ENCODE measurements at places on chromosomes 1 and 21.
A peak's percentile ranks its signal among the peaks of the same experiment; 100 is the strongest.

GRCh38 chr1:222711319-222712252, 705 bp downstream of the AIDA start:
- peak; percentile 46 for DNase-seq

- no peak for DNase-seq
Measured at GRCh38 chr1:89589515-89589914, 43.4 kb upstream of the LRRC8C start.

GRCh38 chr1:20931930-20932436, 144.9 kb upstream of the HP1BP3 start:
- no peak for DNase-seq

- DNase-seq: no peak
Measured at GRCh38 chr1:25067518-25068251, 137.6 kb upstream of the RUNX3 start.

DNA sequence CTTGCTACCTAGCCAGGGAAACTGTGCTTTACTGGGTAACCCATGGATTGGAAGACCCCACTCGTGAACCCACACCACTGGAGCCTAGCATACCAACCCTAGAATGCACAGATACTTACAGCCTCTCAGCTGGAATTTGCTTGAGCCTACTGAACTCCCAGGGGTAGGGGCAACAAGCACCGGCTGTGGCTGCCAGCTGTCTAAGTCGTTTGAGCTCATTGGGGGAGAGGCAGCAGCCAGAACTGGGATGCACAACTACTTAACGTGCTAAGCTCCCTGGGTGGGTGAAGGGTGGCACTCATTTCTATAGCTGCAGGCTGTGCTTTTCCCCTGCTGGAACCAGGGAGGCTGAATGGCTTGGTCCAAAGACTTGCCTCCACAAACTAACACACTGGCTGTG, 212.4 kb downstream of the ZNF648 start:
- DNase-seq: no peak

GRCh38 chr1:2533365-2533764, 3.3 kb upstream of the HES5 start:
- no peak for DNase-seq

DNA sequence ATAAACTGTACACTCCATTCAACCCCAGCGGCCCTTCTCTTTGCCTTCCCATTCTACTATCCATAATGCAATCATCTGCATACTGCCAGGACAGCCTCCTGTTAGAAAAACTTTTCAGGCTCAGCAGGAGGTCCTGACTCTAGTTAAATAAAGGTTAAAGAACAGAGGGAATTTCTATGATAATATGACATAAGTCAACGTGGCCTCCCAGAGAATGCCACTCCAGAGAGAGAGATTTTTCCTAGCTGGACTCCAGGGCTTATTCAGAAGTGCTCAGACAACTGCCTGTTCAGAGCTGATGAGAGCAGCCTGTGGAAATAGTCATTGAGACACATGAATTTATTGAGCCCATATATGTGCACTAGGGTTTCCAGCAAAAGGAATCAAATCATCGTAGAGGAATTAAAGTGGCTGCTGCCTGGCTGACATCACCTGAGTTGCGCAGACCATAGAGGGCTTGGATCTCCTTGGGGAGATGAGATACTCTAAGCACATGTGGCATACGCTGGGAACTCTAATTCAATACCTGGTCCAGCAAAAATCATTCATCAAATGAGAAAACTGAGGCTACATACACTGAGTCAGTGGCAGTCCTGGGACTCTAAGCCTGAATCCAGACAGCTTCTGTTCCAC, 736.2 kb downstream of the PTPRU start:
- DNase-seq: no peak

GRCh38 chr1:182575540-182576149, 13.4 kb downstream of the RNASEL start:
- DNase-seq: no peak

GRCh38 chr21:37763298-37763697, 153.0 kb downstream of the KCNJ6 start:
- DNase-seq: no peak

GRCh38 chr1:94865360-94865759, 45.2 kb downstream of the SLC44A3 start:
- DNase-seq: no peak

DNA sequence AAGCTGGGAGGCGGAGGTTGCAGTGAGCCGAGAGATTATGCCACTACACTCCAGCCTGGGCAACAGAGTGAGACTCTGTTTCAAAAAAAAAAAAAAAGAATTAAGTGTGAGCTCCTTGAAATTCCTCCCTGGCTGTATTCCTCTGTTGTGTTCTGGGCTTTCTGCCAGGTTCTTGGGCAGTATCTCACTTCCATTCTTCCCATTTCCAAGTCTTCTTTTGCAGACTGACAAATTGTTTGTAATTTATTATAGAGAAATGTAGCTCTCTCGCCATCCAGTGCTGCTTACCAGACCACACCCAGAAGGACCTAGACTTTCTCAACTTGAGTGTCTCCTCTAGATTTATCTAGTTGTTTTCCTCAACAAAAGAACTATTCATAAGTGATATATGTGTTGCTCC, 105.0 kb upstream of the ADGRL2 start:
- DNase-seq: no peak

DNA sequence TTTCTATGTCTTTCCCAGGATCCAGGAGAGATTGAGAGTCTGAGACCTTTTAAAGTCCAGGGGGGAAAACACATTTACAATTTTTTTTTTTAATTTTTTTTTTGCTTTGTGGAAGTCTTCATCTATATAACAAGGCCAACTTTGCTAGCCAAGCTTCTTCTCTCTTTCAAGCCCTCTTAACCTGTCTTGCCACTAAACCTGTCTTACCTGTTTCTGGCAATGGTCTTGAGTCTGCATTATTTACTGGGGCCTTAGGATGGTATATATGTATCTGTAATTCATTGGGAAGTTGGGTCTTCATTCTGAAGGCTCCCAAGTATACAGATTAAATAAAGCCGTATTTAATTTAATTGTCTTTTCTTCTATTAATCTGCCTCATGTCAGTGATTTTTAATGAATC, 750.9 kb upstream of the B3GALT2 start:
- no peak for DNase-seq

DNA sequence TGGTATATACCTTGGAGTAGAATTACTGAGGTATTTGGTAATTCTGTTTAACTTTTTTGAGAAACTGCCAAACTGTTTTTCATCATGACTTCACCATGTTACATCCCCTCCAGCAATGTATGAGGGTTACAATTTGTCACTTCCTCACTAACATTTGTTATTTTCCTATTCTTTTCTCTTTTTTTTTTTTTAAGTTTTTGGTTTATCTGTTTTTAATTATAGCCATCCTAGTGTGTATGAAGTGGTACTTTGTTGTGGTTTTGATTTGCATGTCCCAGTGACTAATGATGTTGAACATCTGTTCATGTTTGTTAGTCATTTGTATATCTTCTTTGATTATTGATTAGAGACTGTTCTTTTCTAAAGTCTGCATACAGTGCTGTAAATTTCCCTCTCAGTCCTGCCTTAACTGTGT, 147.3 kb downstream of the HS2ST1 start:
- DNase-seq: no peak

DNA sequence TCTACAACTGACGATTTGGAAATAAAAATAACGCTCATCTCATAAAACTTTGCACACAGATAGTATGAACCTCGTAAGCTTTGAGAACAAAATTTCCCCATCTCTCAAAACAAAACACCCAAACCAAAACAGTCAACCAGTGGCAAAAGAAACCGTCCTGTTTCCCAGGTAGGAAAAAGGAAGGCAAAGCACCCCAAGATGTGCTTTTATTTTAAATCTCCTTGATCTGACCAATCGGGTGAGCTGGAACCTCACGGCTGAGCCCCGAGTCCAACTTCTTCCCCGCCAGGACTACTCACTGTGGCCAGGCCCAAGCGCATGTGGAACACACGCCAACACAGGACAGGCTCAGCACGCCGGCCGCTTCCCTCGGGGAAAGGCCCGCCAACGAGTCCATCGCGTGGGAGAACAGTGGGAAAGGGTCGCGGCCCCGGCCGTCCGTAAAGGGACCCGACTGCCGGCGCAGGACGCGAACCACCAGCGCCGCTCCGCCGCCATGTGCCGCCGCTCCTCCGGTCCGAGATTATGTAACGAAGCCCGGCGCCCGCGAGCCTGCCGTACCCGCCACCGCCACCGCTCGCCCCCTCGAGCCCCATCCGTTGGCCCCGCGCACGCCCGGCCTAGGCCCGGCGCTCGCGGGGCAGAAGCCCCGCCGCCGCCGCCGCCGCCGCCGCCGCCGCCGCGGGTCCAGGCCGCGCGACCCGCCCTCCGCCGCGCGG, 759 bp downstream of the AHCTF1 start:
- DNase-seq: peak; percentile 40

- no peak for DNase-seq
Measured at GRCh38 chr1:16605213-16605525, 8.2 kb downstream of the NBPF1 start.

DNA sequence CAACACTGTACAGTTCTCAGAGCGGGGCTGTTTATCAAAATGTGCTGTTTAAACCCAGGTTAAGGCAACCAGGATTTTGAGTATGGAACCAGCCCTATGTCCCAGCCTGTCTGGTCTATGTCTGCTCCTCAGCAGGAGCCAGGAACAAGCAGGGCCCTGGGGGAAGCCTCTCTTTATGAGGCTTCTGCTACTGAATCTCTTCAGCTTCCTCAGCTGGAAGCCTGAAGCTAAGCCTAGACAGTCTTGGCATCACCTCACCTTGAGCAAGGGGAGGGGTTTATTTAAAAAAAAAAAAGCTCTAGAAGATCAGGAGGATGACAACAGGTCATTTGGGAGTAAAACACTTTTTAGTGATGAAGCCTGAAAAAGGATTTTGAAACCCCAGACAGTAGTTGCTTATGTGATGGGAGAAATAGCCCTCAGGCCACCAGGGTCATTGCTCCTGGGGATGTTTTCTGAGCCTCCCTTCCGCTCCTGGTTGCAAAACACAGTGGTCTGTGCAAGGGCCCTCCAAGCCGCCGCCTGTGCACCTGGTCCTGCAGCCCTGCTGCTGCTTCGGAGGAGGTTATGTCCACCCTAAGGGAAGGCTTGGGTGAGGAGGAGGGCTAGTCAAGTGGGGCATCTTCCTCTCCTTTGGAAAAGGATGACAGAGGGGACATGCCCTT, 21.8 kb upstream of the GRHL3 start:
- DNase-seq: no peak

DNA sequence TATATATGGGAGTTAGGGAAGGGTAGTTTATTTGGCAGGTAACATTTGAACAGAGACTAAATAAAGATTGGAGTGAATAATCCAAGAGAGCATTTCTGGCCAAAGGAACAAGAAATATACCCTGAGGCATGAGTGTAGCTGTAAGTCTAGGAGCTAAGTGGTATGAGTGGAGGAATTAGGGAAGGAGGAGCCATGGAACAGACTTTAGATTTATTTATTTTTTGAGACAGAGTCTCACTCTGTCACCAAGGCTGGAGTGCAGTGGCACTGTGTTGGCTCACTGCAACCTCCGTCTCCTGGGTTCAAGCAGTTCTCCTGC, 18.4 kb downstream of the CAPZA1 start:
- DNase-seq: no peak

- no peak for DNase-seq
Measured at GRCh38 chr1:94675373-94675772, 133.8 kb upstream of the F3 start.

DNA sequence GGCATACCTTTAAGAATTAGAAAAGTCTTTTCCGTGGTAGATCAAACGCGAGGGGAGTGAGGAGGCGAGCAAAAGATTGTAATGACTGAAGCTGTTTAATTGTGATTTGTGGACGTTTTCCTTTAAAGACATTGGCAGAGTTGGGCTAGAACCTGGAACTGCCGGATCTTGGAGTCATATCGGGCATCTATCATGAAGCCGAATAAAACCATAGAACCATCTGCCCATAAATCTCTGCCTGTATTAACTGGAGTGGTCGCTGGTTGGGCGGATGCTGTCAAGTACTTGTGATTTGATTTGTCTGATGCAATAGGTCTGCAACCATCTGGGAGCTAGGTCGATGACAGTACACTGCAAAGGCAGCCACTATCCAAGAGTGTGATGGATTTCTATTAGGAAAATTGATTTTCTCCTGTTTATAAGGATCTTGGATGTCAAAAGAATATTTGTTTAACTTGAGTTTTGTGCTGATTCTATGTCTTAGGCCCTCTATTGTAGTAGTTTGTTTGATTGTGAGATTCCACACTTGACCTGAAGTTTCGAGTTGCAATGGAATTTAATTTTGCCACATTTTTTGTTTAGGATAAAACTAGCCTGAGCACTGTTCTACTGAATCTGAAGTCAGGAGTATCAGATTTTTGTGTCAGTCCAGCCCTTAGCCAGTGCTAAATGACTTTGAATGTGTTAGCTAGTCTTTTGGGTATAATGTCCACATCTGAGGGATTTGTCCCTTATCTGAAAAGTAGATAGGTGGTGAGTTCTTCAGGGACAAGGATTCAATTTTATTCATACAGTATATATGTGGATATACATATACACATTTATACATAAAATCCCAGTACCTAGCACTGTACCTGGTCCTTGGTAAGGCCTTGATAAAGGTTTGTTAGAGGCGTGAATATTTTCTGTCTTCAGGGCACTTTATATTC, 1.2 kb downstream of the SARS1 start:
- DNase-seq: peak; percentile 17

DNA sequence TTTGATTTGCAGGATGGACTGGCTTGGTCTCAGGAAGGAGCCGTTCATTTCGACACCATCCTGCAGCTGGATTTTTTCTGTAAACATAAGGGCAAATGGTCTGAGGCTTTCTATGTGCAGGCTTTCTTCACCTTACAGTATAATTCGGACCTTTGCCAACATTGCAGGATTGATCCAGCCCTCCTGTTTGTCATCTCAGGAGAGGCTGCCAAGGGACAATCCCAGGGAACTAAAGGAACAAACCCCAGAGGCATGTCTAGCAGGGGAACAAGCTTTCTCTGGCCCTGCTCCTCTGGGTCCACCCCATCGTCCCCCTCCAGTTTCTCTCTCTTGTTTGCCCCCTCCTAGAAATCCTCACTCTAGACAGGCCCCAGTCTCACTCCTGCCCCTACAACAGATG, 24.8 kb upstream of the GBP6 start:
- DNase-seq: no peak

GRCh38 chr1:7298145-7298544, 473.0 kb upstream of the VAMP3 start:
- no peak for DNase-seq

DNA sequence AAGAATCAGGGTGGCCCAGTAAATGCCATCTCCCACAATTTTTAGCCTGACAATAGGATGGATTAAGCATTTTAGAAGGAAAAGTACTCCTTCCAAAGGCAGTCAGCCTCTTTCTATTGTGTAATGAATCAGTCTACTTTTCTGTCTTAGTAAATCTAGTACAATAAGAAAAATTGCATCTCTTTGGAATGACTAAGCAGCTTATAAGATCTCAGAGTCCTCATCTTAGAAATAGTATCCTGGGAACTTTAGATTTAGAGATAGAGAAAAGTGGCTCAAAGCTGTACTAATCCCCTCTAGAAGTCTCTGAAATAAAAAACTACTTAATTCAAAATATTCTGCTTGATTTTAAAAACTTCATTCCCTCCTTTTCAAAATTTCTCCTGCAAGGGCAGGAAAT, 81.4 kb downstream of the SLC44A5 start:
- no peak for DNase-seq

DNA sequence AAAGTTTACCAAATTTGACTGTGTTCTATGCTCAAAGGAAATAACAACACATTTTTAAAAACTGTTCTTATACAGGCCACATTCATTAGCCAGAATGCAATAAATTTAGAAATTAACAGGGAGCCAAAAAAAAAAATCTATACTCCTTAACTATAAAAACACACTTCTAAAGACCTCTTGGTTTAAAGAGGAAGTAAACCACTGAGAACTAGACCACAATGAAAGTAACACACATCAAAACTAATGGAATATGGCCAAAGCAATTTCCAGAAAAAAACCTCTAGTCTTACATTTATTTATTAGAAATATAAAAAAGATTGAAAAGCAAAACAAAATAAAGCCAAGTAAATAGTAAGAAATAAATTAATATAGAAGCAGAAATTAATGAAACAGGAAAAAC, 48.9 kb upstream of the GADD45A start:
- no peak for DNase-seq
